ENCODE measurements at places on chromosomes 5 and 9.
A peak's percentile ranks its signal among the peaks of the same experiment; 100 is the strongest.

DNA sequence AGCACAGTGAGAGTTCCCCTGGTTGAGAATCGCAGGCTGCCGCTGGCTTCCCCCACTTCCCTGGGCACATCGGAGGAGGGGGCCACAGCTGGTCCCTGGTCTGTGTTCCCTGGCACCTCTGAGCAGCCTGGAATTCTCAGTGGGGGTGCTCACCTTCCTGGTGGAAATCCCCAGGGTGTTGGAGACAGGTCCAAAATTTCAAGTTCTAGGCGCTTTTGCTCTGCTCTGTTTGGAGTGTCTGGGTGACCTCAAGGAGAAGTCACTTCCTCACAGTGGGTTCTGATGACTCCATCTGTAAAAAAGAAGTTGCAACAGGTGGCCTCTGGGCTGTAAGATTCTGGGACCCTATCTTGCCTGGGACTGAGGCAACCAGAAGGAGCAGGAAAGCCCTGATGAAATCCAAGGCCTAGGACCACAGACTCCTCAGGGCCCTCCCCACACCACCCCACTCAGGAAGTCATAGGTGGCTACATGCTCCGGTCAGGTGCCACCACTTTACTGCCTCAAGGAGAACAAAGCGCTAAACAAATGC is at the start of gene TRAF1:
TRAF1 (minus strand) TSS at position 400 of the 532 bp plus-strand sequence. CDS start 721 bp downstream, outside the sequence.
- no peak for DNase-seq

GRCh38 chr9:91495450-91495849 is 71.8 kb upstream of the NFIL3 start:
- no peak for DNase-seq

DNA sequence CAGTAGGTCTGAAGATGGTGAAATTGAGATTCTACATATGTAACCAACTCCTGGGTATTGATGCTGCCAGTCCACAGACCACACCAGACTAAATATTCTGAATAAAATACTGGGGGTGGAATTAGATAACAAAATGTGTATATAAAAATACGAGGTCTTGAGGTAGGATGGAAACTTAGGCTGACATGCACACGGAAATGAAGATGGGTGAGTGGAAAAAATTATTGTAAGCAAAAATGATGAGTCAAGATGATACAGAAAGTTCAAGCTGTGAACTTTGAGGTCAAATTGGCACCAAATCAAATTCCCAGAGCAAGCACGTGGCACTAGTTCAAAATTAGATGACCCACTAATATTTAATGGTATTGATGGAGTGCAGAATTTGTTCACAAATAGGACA is 713.4 kb upstream of the ACO1 start:
- DNase-seq = no peak

- no peak for DNase-seq
These were observed 111.2 kb downstream of the GALNT10 start for GRCh38 chr5:154301726-154302125.

- peak; percentile 7 for DNase-seq
These were observed 969 bp downstream of the CLK4 start for GRCh38 chr5:178625679-178626483.

DNA sequence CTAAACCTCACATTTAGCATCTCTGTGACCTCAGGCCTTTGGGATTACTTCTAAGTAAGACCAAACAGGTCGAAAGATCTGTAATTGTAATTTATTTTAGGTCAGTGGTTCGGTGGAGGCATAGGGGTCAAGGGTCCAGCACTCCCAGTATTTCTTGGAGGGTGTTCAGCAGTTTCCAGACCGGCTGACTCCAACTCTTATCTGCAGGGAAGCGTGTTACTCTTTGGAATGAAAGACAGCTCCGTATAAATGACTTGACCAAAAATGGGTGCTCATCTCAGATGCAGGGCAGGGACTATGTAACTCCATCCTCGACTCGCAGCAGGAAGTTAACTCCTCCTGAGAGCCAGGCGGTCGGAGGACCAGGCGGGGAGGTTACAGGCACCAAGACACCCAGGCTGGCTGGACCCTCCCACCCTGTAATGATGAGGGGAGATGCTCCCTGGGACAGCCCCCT is 620 bp upstream of the VPS13A start:
- DNase-seq = no peak

- no peak for DNase-seq
These were observed 7.3 kb downstream of the PCDHAC2 start for GRCh38 chr5:140973550-140973949.

GRCh38 chr5:55234121-55234700 is 803 bp upstream of the CCNO start:
- DNase-seq = peak; percentile 44

DNA sequence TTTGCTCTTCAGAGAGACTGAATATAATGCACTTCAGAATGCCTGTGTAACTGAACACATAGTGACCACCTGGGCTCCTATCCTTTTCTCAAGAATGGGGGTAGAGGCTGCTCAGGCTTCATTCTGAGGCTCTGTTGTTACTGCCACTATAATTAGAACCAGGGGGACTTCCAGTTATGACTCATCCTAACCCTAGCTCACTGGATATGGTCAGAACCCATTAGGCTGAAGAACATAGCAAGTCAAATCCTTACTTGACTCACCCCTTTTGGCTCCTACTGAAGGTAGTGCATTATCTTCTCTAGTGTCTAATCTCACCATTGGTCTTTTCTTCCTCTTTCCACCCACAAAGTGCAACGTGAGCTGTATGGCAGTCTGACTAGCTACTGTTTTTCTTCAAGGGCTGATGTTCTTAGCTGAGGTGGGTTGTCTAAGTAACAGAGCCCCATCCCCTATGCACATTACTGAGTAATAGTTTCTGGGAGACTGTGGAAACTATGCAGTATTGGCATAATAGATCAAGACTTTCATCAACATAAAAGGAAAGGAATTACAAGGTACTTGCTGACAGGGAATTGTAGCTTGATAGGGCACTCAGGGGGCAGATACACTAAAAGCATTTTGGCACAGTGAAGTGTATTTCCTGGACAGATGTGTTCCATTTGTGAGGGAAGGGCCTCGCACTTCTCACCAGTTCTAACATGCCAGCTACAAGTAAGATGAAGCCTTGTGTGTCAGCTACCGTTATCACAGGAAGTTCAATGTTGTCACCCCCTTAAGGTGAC is 431.0 kb upstream of the MEF2C start:
- no peak for DNase-seq

- no peak for DNase-seq
These were observed 26.7 kb downstream of the KCNV2 start for GRCh38 chr9:2743937-2744529.

DNA sequence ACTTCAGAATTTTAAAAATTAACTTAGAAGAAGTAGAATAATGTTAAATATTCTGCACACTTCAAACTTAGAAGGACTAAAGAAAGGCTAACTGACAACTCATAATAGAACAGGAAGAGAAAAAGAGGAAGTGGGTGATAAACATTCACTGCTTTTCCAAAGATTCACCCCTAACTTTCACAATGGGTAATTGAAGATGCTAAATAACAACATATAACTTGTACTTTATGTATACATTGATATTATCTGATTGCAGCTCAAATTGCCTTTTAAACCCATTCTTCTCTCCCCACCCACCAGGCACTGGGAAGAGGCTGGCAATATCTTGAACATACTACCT is 376.6 kb downstream of the EFNA5 start:
- no peak for DNase-seq

DNA sequence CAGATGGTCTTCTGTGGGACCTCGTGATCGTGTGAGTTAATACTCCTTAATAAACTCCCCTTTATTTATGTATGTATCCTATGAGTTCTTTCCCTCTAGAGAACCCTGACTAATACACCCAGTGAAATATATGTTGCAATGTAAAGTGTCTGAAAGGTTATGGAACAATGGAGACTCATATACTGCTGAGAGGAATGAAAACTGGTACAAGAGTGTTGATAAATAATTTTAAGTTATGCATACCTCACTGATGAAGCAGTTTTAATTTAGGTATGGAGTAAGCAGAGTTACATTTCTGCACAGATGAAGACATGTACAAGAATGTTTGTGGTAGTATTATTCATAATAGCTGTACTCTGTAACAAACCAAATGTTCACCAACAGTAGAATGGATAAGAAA is 438.3 kb downstream of the TAF11L14 start:
- DNase-seq = no peak

DNA sequence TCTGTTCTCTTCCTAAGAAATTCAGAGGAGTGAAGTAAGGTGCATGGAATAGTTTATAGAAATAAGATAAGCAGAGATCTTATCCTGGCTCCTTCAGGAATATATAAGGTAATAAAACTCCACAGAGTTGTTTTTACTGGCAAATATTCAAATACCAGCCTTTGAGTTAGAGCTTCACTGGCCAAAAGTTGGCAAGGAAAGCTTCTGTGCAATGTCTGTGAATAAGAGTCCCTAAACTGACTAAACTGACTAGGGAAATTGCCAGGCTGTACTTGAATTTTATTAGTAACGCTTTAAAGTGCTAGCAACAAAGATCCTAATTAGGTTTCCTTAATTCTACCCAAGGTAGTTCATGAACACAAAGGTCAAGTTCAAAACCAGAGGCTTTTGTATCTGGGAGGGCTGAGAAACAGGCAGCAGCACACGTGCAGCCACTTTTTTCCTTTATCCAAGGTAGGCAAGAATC is 131.1 kb upstream of the MPDZ start:
- DNase-seq = no peak

GRCh38 chr5:180439911-180440769 is 54.0 kb upstream of the CNOT6 start:
- DNase-seq = no peak

DNA sequence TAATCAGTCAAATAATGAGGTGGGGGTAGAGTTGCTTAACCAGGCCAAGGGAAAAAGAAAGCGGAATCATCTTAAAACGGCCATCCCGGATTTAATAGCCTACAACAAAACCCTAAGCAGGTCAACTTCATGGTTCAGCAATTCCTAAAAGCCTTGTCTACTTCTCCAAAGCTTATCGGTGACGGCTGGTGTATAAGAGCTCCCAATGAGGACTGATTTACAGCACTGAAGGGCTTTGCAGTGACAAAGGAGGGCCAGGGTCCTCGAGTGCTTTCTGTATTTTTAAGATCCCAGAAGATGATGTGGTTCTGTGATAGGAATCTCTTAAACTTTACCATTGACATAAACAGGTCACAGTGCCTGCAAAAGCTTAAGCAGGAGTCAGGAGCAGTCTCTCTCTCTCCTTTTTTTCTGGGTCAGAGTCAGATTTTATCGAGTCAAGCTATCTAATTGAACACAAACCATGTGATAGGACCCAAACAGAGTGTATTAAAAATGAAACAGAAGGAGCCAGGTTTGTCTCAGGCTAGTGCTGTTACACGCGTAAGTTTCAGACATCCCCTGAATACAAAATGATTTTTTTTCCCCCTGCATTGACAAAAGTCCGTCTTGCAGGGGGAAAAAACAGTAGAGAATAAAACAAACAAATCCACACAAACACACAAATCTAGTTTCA is 663.6 kb upstream of the ZNF608 start:
- DNase-seq = no peak

DNA sequence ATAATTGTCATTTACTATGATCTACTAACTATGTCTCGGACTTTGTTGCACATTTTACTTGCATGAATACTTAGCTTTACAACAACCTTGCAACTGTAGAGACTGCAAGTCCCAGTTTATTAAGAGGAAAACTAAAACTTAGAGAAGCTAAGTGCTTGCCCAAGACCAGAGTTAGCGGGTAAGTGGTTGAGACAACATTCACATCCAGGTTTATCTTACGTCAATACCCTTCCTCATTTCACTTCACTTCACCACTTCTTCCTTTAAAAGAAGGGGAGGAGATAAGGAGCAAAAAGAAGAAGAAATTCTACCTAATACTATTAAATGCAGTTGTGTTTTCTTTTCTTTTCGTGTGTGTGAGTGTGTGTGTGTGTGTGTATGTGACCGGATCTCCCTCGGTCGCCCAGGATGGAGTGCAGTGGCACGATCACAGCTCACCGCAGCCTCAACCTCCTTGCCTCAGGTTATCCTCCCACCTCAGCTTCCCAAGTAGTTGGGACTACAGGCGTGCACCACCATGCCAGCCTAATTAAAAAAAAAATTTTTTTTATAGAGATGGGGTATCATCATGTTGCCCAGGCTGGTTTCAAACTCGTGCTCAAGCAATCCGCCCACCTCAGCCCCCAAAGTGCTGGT is 37.4 kb downstream of the MEGF9 start:
- no peak for DNase-seq

DNA sequence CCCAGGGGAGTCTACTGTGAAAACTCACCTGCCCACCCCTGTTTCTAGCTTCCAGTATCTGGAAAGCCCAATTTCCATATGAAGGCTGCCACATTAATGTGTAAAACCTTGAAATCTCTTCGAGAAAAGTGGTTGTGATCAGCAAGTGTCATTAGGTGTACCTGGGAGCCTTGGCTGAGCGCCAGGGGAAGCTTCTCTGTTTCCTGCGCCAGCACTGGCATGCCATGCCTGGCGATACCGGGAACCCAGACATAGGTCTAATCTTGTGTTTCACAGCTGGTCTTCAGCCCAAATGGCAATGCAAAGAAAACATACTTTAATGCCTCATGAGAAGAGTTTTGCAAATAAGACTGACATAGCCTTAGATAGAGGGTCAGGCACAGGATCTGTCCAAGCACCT is 101.6 kb downstream of the TENT4A start:
- no peak for DNase-seq

GRCh38 chr5:60362158-60362557 is 337.8 kb downstream of the DEPDC1B start:
- DNase-seq = no peak

DNA sequence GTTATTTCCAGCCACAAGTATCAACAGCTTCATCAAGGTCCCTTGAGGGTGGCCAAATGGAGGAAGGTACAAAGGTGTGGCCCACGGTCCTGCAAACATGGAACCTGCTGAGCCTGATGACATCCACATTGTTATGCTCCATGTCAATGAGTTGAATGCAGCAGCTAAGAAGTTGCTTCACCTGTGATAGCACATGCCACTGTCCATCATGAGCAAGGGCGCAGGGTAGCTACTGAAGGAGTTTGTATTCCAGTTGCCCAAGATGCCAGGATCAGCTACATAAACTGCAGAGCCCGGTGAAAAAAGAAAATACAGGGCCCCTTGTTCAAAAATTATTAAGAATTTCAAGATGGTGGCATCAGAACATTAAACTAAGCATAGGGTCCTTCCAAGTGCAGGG is 24.2 kb downstream of the LSM11 start:
- DNase-seq = no peak

GRCh38 chr9:5762421-5762820 is 70.5 kb downstream of the ERMP1 start:
- DNase-seq = no peak

DNA sequence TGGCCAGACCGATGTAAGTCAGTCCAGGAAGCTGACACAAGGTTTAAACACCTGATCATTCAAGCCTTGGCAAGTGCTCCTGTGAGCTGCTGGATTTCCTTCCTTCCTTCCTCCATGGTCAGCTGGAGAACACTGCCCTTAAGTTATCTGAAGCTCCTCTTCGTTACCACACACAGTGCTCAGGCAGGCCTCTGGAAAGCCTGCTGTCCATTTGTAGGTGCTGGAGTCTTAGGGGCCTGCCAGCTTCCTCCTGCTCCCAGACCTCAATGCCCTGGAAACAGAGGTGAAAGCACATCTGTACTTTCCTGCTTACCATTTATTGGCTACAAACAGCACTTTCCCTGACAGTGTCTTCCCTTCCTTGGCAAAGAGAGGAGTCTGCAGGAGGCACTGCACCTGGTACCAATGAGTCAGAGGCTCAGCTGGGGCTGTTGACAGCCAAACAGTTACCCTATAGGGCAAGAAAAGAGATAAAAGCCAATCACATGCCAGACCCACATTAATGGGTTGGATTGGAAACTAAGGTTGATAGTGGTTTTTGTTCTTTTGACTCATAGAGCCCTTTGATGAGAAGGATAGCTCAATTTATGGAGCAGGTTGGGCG is 72.6 kb upstream of the PUM3 start:
- no peak for DNase-seq
